ENCODE measurements at places on chromosomes 13 and 19. TPM values are rescaled to one million over a fixed set of nuclear protein-coding genes. Genes with fewer than 3 reads are reported as not detected.

The METTL21C gene
- 0.20 TPM for polyA plus RNA-seq

The GAS6 gene
- polyA plus RNA-seq, result 81.4 TPM

The SULT2A1 gene
- 0.20 TPM for polyA plus RNA-seq

The NCAN gene
- polyA plus RNA-seq, result 491 TPM

The IGFL1 gene
- polyA plus RNA-seq, result not detected

The AMH gene
- 3.9 TPM for polyA plus RNA-seq

The ZNF112 gene
- 14.4 TPM for polyA plus RNA-seq

The CRTC1 gene
- polyA plus RNA-seq, result 44.7 TPM

The AMER2 gene
- polyA plus RNA-seq, result 40.1 TPM

All from spinal cord (tissue), 10 donors.